HuH-7 (cell line): ENCODE measurements at places on chromosomes 3 and 15.

- no peak for DNase-seq
These were observed 6.3 kb upstream of the BHLHE40 start for GRCh38 chr3:4972652-4973643.

- DNase-seq = no peak
These were observed 3.7 kb downstream of the WNT5A start for GRCh38 chr3:55483196-55484095.

DNA sequence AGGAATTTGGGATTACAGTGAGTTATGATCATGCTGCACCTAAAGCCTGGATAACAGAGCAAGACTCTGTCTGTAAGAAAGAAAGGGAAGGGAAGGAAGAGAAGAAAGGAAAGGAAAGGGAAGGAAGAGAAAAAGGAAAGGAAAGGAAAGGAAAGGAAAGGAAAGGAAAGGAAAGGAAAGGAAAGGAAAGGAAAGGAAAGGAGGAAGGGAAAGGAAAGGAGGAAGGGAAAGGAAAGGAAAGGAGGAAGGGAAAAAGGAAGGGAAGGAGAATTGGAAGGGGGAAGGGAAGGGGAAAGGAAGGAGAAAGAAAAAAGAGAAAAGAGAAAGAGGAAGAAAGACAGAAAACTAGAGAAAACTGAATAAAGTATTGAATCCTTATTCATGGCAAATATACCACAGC, 359.8 kb downstream of the ULK4 start:
- DNase-seq = no peak

DNA sequence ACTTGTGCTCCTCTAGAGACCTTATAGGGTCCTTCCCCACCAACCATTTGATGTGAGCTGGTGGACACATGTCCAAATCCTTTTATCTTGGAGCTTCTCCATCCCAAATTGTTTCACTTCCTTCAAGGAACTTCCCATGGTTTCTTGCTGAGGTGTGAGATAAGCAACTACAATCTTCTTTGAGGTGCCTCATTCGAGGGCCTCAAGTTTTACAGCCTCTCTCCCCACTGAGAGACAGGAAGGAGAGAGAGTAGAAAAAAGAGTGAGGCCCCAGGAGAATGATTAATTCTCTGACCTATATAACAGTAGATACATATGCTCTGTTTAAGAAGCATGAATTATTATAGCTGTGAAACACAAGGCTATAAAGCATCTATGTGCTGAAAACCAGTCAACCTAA, 70.5 kb downstream of the SUMF1 start:
- DNase-seq = no peak

DNA sequence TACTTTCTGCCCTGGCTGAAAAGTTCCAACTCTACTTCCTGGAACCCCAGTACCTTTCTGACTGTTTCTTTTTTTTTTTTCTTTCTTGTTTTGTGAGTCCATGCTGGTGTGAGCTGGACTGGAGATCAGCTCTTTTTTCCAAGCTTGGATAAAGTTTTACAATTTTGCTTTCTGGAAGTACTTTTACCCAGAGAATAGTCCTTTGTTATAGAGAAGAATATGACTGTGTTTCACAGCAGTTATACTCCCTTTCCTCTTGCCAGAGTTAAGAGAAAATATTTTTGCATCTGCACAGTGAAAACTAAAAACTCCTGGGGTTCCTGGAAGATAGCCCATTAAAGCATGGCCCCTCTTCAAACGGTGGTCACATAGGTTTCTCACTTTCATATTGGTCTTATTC, 1100.6 kb downstream of the OTOL1 start:
- no peak for DNase-seq

DNA sequence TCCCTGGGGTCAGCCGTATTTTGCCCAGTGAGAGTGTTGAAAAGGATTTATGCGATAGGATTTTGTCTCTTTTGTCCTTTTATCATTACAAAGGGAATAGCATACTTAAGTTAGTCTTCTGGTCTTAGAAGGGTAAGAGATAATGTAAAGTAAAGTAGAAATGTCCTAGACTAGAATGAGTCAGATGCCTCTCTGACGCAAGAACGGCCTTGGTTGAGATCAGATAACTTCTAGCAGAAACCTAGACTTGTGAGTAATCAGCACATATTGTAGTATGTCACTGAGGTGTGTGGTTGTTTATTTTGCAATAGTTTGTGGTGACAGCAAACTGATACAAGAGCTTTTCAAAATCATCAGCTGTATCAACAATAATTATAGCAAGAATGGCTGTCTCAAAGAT, 866.1 kb downstream of the NSUN3 start:
- DNase-seq = peak; percentile 50
